ENCODE measurements at places on chromosomes 13 and 19. TPM values are rescaled to one million over a fixed set of nuclear protein-coding genes. Genes with fewer than 3 reads are reported as not detected.

The PPP1R13L gene
- 102 TPM for polyA plus RNA-seq

The LILRA1 gene
- 0.28 TPM for polyA plus RNA-seq

The CATSPERD gene
- not detected for polyA plus RNA-seq

The OVOL3 gene
- polyA plus RNA-seq = not detected

The ZNF805 gene
- 2.4 TPM for polyA plus RNA-seq

The SLC46A3 gene
- polyA plus RNA-seq = 17.0 TPM

The VASP gene
- polyA plus RNA-seq = 74.9 TPM

The IFNL2 gene
- not detected for polyA plus RNA-seq

The ACP7 gene
- polyA plus RNA-seq = not detected

The ATP8B3 gene
- polyA plus RNA-seq = 0.78 TPM

DNA sequence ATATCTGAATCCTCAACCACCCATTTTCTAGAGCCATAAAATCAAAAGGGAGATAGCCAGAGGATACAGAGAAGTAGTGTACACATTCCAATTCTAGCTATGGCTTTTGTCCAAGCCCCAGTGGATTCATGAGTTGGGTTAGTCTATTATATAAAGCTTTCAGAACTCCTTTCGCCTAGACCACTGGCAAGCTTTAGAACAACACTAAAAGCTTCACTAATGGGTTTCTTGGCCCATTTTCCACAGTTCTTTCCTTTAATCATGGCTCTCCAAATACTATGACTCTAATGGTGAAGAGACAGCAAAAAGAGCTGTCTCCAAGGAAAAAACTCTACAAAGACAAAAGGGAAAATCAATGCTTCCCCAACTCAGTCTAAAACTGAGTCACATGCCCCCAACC, 48.2 kb upstream of the SLITRK5 start:
- no peak for DNase-seq
- H3K27ac ChIP-seq = no peak overlapping the region
- H3K4me1 ChIP-seq = no peaks in the 10 kb centered on the region
- H3K36me3 ChIP-seq = no peaks in the 10 kb centered on the region

- no peak overlapping the region for H3K4me3 ChIP-seq
- peaks cover 26% of the 10 kb centered on the region for H3K27me3 ChIP-seq
- no peaks in the 10 kb centered on the region for H3K4me1 ChIP-seq
- H3K27ac ChIP-seq = no peak overlapping the region
Observed at GRCh38 chr13:52779103-52779502, 39.5 kb upstream of the CNMD start.

DNA sequence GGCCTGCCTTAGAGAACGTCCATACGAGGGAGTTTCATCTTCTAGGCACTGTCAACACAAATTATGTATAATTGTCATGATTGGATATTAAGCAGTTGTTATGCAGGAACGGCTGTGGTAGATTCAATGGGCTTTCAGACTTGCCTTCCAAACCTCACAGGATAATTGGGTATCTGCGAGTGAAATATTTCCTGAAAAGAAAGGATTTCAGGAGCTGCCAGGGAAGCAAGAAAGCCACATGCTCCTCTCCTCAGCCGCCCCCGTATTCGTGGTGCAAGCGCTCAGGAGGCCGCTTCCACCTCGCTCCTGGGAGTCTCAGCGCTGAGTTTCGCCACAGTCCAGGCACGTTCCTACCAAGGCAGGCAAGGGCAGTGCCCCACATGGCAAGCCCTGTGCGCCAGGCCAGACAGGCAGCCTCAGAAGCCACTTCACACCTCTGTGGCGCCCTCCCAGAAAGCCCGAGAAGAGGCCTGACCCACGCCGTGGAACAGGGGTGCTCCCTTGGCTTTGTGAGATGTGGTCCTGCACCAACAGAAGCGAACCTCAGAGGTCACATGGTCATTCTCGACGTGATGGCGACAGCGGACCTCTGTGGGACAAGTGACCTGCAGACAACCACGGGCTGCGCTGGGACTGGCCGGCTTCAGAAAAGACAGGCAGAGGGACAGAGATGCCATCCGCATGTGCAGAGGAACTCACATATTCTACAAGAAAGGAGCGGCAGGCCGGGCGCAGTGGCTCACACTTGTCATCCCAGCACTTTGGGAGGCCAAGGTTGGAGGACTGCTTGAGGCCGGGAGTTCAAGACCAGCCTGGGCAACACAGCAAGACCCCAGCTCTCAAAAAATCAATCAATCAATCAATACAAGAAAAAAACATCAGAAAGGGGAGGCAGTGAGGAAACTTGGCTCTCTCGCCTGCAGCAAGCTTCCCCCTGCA, 41.4 kb downstream of the CEBPG start:
- H3K27ac ChIP-seq = no peak overlapping the region
- H3K36me3 ChIP-seq = peaks cover under 1% of the 10 kb centered on the region
- no peaks in the 10 kb centered on the region for H3K27me3 ChIP-seq
- no peaks in the 10 kb centered on the region for H3K4me1 ChIP-seq

DNA sequence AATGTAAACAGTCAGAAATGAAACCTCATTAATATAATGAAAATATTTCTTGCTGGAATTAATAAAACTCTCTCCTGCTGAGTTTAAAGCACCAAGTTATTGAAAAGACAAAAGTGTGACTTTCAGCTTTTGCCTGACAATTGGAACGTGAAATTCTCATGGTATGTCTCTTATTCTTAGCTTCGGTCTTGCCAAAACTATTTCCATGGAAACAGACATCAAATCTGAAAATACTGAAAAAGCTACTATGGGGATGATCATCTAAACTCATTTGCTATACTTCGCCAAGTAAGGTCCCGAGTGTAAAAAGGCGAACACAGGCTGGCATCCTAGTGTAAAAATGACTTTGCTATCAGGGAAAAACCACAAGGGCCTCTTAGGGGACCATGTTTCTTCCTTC, 22.8 kb downstream of the HTR2A start:
- DNase-seq = no peak
- no peak overlapping the region for H3K27ac ChIP-seq
- no peak overlapping the region for H3K4me3 ChIP-seq
- no peaks in the 10 kb centered on the region for H3K4me1 ChIP-seq

GRCh38 chr13:35159041-35159440, 217.0 kb downstream of the NBEA start:
- no peaks in the 10 kb centered on the region for H3K27me3 ChIP-seq
- peak overlapping the region; percentile 17 for H3K27ac ChIP-seq
- H3K4me1 ChIP-seq = peaks cover 8% of the 10 kb centered on the region
- peaks cover 9% of the 10 kb centered on the region for H3K36me3 ChIP-seq

DNA sequence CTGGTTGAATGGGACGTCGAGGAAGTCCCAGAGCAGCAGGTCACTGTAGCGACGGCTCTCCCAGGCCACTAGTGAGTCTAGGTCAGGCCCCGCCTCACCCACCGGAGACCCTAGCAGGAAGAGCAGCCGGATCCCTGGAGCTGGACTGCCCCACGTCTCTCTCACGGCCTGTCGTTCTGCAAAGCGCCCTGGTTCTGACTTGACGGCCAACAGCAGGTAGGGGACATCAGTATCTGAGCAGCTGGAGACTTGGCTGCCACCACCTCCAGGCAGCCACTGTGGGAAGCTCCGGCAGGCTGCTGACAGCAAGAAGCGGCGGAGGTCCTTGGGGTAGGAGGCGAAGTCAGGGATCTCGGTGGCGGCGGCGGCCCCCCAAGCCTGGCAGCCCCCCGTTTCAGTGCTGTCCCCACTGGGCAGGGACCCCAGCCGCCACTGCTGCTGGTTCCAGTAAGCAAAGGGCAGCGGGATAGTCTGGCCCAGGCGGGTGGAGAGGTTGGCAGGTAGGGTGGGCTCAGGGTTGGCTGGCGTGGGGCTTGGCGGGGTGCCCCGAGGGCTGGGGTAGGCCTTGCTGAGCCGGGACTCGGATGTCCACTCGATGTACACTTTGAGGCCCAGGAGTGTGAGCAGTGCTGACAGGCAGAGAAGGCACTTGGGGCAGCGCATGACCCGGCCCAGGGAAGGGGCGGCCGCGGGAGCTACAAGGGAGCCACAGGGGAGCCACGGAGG, 895 bp downstream of the B3GNT8 start:
- H3K27me3 ChIP-seq = no peaks in the 10 kb centered on the region
- H3K4me1 ChIP-seq = peaks cover 84% of the 10 kb centered on the region
- peak; percentile 30 for DNase-seq
- H3K36me3 ChIP-seq = peaks cover 33% of the 10 kb centered on the region
- H3K27ac ChIP-seq = peak overlapping the region; percentile 91

DNA sequence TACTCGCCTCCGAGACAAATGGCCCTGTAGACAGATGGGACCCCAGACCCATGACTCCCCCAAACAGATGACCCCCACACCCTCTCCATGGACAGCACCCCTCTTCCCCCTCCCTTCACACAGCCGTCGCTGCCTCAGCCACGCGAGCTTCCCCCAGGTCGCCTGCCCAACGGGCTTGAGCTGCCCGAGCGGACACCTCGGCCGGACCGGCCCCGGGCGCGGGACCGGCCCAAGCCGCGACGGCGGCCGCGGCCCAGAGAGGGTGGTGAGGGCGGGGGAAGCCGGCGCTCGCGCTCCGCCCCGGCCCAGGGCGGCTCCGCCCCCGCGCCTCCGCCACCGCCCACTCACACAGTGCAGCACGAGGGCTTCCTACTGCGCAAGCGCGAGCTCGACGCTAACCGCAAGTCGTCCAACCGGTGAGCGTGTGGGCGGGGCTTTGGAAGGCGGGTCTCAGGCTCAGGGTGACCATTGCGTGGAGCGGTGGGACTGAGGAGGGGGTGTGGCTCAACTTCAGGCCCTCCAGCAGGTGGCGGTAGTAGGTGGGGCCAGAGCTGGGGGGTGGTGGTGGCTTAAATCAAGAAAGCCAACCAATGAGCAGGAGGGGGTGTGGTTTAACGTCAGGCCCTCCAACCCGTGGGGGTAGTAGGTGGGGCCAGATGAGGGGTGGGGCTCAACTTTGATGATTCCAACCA, 6.2 kb upstream of the SHKBP1 start:
- H3K27me3 ChIP-seq = peaks cover 24% of the 10 kb centered on the region
- DNase-seq = peak; percentile 100
- H3K36me3 ChIP-seq = no peaks in the 10 kb centered on the region
- H3K4me3 ChIP-seq = peak overlapping the region; percentile 27

DNA sequence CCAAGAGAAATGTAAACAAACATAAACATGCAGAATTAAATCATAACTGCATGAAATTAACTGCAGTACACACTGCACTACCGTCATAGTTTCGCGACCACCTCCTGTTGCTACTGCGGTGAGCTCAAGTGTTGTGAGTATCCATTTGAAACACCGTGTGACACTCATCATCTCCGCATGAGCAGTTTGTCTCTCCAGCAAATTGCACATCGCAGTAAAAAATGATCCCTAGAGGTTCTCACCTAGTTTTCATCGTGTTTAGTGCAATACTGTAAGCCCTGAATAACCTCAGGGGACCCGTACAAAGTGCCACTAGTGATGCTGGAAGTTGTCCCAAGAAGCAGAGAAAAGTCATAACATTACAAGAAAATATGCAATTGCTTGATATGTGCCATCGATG, 147.7 kb downstream of the DPF1 start:
- no peaks in the 10 kb centered on the region for H3K4me1 ChIP-seq
- no peak overlapping the region for H3K4me3 ChIP-seq
- no peaks in the 10 kb centered on the region for H3K27me3 ChIP-seq
- H3K36me3 ChIP-seq = no peaks in the 10 kb centered on the region

DNA sequence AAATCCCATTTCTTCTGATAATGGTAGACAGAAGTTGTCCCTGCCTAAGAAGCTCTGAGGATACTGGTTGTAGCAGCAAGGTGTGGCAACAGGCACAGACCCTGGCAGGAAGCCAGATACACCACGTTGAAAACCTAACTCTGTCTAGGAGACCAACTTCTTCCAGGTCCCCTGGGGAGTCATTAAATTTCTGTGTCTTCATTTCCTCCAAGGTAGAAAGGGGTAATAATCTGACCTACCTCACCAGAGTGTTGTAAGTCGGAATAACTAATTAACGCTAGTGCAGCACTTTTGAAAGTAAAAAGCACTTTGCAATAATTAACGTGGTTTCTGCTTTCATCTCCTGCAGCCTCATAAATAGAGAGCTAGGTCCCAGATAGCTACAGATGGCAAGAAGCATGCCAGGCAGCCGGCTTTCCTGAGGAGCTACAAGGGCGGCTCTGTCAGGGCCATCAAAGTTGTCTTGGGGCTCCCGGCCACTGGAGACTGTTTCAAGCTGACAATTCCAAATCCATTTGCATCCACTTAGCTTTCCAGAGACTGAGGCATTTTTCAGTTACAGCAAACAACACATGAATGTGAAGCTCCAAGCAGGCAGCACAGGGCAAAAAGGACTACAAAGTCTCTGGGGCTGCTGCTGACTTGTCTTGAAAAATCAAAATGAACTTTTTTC, 176.2 kb downstream of the FOXO1 start:
- no peak for DNase-seq
- H3K4me3 ChIP-seq = no peak overlapping the region
- H3K27ac ChIP-seq = no peak overlapping the region
- no peaks in the 10 kb centered on the region for H3K36me3 ChIP-seq

GRCh38 chr13:111051041-111051725, 63.9 kb upstream of the ARHGEF7 start:
- no peaks in the 10 kb centered on the region for H3K36me3 ChIP-seq
- peaks cover 16% of the 10 kb centered on the region for H3K4me1 ChIP-seq
- H3K27me3 ChIP-seq = no peaks in the 10 kb centered on the region
- DNase-seq = no peak
- no peak overlapping the region for H3K4me3 ChIP-seq

GRCh38 chr19:45489216-45489855, 7.5 kb downstream of the RTN2 start:
- H3K4me3 ChIP-seq = no peak overlapping the region
- no peaks in the 10 kb centered on the region for H3K27me3 ChIP-seq
- H3K36me3 ChIP-seq = no peaks in the 10 kb centered on the region
- DNase-seq = no peak

- H3K27ac ChIP-seq = peak overlapping the region; percentile 99
- H3K36me3 ChIP-seq = peaks cover 32% of the 10 kb centered on the region
- no peaks in the 10 kb centered on the region for H3K27me3 ChIP-seq
- H3K4me3 ChIP-seq = peak overlapping the region; percentile 98
Observed at GRCh38 chr19:49875857-49876421, 1.2 kb downstream of the AKT1S1 start.

GRCh38 chr19:51473009-51473707, 5.2 kb upstream of the CEACAM18 start:
- no peaks in the 10 kb centered on the region for H3K27me3 ChIP-seq
- H3K36me3 ChIP-seq = no peaks in the 10 kb centered on the region
- H3K4me3 ChIP-seq = no peak overlapping the region
- H3K4me1 ChIP-seq = no peaks in the 10 kb centered on the region
- peak; percentile 71 for DNase-seq

GRCh38 chr13:27794921-27795717, 2.8 kb downstream of the GSX1 start:
- H3K27me3 ChIP-seq = peaks cover 98% of the 10 kb centered on the region
- no peak overlapping the region for H3K4me3 ChIP-seq
- no peak for DNase-seq
- H3K4me1 ChIP-seq = peaks cover 7% of the 10 kb centered on the region
- H3K36me3 ChIP-seq = no peaks in the 10 kb centered on the region
- H3K27ac ChIP-seq = no peak overlapping the region

DNA sequence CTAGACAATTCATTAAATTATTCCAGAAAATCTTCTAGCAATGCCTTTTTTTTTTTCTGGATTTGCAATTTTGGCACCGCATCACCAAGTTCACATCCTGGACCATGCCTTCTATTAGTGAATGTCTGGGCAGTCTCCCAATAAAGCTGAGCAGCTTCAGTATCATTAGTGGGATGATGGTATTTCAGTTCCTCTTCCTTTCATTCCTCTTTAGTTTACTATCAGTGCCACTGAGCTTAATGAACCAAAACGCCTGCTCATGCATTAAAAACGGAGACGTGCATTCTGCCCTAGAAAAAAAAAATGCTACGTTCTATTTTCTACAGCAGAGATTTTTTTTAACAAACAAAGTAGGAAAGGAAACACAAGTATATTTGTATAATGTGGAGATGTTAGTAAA, 343.0 kb downstream of the PCDH9 start:
- no peak for DNase-seq
- no peak overlapping the region for H3K4me3 ChIP-seq
- no peaks in the 10 kb centered on the region for H3K36me3 ChIP-seq
- H3K4me1 ChIP-seq = peaks cover 4% of the 10 kb centered on the region
- no peak overlapping the region for H3K27ac ChIP-seq
- no peaks in the 10 kb centered on the region for H3K27me3 ChIP-seq

Measured in heart left ventricle (tissue), 16 donors.